GM23248 (cell line): ENCODE measurements at places on chromosomes 4 and X.
A peak's percentile ranks its signal among the peaks of the same experiment; 100 is the strongest.

GRCh38 chr4:169249214-169249973 is 21.4 kb downstream of the SH3RF1 start:
- peak; percentile 68 for DNase-seq
- H3K27ac ChIP-seq = peak overlapping the region; percentile 22; the same call in 1 of the 2 replicates
- peaks cover 73% of the 10 kb centered on the region for H3K4me1 ChIP-seq
- no peak overlapping the region for H3K4me3 ChIP-seq
- H3K36me3 ChIP-seq = peaks cover 15% of the 10 kb centered on the region; the same call in 1 of the 2 replicates
- no peaks in the 10 kb centered on the region for H3K27me3 ChIP-seq

GRCh38 chrX:151402719-151403390 is 5.8 kb downstream of the VMA21 start:
- H3K4me3 ChIP-seq = no peak overlapping the region
- peaks cover 13% of the 10 kb centered on the region for H3K4me1 ChIP-seq
- H3K36me3 ChIP-seq = no peaks in the 10 kb centered on the region
- H3K27me3 ChIP-seq = no peaks in the 10 kb centered on the region
- no peak for DNase-seq

GRCh38 chr4:138188406-138189084 is 53.6 kb downstream of the SLC7A11 start:
- H3K27ac ChIP-seq = 0 out of 2 replicates have a peak overlapping the region, but pooled peaks have one; percentile 24
- no peaks in the 10 kb centered on the region for H3K27me3 ChIP-seq
- H3K4me3 ChIP-seq = no peak overlapping the region
- H3K4me1 ChIP-seq = peaks cover 9% of the 10 kb centered on the region
- DNase-seq = peak; percentile 53

- no peaks in the 10 kb centered on the region for H3K36me3 ChIP-seq
- peaks cover 50% of the 10 kb centered on the region for H3K4me1 ChIP-seq
- DNase-seq = no peak
- H3K27ac ChIP-seq = no peak overlapping the region
- H3K4me3 ChIP-seq = no peak overlapping the region
These were observed 171.1 kb downstream of the PDGFC start for GRCh38 chr4:156800463-156800862.

GRCh38 chr4:1673671-1674070 is 10.4 kb downstream of the FAM53A start:
- no peak for DNase-seq
- no peak overlapping the region for H3K4me3 ChIP-seq
- no peaks in the 10 kb centered on the region for H3K36me3 ChIP-seq
- no peaks in the 10 kb centered on the region for H3K4me1 ChIP-seq

- peaks cover 3% of the 10 kb centered on the region; the same call in 1 of the 2 replicates for H3K4me1 ChIP-seq
- no peak overlapping the region for H3K4me3 ChIP-seq
- DNase-seq = peak; percentile 57
- H3K27ac ChIP-seq = no peak overlapping the region
- no peaks in the 10 kb centered on the region for H3K36me3 ChIP-seq
These were observed 444.2 kb downstream of the IDS start for GRCh38 chrX:149060921-149061320.

GRCh38 chr4:88841635-88842034 is 144.0 kb upstream of the NAP1L5 start:
- peak; percentile 44 for DNase-seq
- H3K27me3 ChIP-seq = no peaks in the 10 kb centered on the region
- H3K27ac ChIP-seq = no peak overlapping the region
- H3K36me3 ChIP-seq = no peaks in the 10 kb centered on the region
- H3K4me3 ChIP-seq = no peak overlapping the region

DNA sequence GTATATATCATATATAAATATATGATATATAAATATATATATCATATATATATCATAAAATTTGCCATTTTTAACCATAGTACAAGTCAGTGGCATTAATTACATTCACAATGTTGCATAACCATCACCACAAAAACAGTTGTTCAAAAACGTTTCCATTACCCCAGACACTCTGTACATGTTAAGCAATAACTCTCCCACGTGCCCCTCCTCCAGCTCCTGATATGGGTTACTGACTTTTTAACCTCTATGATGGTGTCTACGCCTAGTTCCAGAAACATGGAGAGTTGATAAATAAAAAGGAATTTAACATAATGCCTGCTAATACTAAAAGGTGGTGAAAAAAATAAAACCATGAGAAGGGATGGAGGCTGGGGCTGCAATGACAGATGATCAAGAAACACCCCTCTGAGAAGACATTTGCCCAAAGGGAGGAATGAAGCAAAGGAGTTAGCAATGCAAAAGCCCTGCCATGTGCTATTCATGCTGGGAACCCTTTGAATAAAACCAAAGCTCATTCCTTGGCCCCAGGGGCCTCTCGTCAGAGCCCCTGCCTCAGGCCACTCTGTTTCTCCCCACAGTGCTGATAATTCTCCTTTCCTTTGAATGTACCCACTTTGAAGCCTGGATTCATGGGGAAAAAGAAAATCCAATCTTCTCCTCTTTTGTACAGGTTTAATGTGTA is 144.3 kb downstream of the NWD2 start:
- no peaks in the 10 kb centered on the region for H3K36me3 ChIP-seq
- DNase-seq = no peak
- no peaks in the 10 kb centered on the region; the same call in 1 of the 2 replicates for H3K27me3 ChIP-seq
- no peaks in the 10 kb centered on the region for H3K4me1 ChIP-seq
- H3K27ac ChIP-seq = no peak overlapping the region

DNA sequence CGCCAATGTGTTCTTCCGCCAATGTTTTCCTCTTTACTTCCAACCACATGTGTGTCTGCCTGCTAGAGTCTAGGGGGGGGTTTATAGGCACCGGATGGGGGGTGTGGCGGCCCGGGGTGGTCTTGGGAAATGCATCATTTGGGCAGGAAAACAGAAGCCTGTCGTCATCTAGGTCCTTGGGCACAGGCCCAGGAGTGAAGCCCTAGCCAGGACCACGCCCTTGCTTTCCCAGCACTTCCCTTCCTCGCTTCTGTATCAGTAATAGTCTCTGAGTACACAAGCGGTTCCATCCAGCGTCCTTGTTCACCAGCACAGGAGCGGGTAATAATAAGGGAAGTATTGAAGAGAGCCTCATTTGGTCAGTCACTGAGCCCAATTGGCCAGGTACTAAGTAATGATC is 74.5 kb downstream of the QDPR start:
- no peaks in the 10 kb centered on the region for H3K36me3 ChIP-seq
- DNase-seq = no peak
- no peaks in the 10 kb centered on the region for H3K4me1 ChIP-seq
- no peak overlapping the region for H3K4me3 ChIP-seq

DNA sequence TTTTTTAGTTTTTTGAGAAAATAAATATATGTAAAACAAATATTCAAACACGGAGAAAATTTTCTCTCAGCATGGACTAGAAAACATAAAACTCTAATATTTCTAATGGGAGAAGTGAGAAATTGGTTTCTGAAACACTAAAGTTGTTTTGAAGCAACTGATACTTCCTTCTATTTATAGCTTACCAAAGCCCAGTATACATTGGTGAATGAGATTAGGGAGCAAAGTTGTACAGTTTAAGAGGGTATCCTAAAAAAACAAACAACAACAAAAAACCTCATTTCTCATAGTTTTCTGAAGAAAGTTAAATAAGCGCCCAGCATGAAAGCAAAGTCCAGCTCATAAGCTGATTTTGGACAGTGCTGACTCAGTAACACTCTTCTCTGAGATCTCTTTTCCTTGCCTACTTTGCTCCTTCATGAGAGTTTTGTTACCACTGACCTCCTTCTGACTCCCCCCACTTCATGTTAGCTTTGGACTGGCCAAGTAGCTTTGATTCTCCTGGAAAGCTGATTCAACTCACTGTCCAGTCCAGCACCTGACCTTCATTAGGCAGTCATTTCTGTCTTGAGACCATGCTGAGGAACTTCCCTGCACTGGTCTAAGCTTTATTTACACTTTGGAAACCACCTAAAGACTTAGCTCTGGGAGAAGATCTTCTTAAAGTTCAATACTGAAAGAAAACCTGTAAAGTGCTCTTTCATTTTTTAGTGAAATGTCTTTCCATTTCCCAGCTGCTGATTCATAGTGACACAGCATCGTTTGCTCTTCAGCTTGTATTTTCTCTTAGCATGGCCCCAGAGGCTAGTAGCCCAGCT is 21.8 kb upstream of the P2RY10 start:
- H3K4me3 ChIP-seq = no peak overlapping the region
- no peak for DNase-seq
- no peaks in the 10 kb centered on the region for H3K4me1 ChIP-seq
- H3K27me3 ChIP-seq = no peaks in the 10 kb centered on the region
- no peak overlapping the region for H3K27ac ChIP-seq

- H3K4me1 ChIP-seq = peaks cover 4% of the 10 kb centered on the region; the same call in 1 of the 2 replicates
- no peaks in the 10 kb centered on the region for H3K27me3 ChIP-seq
- H3K4me3 ChIP-seq = no peak overlapping the region
- peak; percentile 46 for DNase-seq
These were observed 48.5 kb downstream of the NELFA start for GRCh38 chr4:1960170-1960825.

GRCh38 chrX:8738588-8739189 is 6.8 kb upstream of the ANOS1 start:
- H3K4me3 ChIP-seq = no peak overlapping the region
- no peak overlapping the region for H3K27ac ChIP-seq
- peak; percentile 60 for DNase-seq
- H3K27me3 ChIP-seq = no peaks in the 10 kb centered on the region
- H3K4me1 ChIP-seq = no peaks in the 10 kb centered on the region

DNA sequence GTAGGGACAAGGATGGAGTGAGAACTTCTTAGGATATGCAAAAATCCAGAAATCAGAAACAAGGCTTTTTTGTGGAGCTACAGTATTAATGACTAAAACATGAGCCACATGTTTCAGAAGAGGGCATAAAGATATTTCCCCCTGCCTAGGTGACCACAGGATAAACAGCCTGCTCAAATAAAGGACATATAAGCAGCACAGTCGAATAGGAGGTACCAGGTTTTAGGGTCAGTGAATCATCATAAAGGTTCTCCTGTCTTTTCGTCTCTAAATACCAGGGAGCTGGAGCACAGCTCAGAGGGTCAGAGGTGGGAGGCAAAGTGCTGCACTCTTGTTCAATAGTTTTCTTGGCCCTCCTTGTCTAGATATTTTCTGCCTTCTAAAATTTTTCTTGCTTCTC is 211.9 kb upstream of the HS3ST1 start:
- no peak for DNase-seq
- no peaks in the 10 kb centered on the region for H3K36me3 ChIP-seq
- no peak overlapping the region for H3K4me3 ChIP-seq
- H3K27ac ChIP-seq = no peak overlapping the region
- no peaks in the 10 kb centered on the region for H3K4me1 ChIP-seq

GRCh38 chrX:23515028-23515427 is 152.3 kb upstream of the PRDX4 start:
- H3K36me3 ChIP-seq = no peaks in the 10 kb centered on the region
- no peak for DNase-seq
- H3K27me3 ChIP-seq = no peaks in the 10 kb centered on the region

DNA sequence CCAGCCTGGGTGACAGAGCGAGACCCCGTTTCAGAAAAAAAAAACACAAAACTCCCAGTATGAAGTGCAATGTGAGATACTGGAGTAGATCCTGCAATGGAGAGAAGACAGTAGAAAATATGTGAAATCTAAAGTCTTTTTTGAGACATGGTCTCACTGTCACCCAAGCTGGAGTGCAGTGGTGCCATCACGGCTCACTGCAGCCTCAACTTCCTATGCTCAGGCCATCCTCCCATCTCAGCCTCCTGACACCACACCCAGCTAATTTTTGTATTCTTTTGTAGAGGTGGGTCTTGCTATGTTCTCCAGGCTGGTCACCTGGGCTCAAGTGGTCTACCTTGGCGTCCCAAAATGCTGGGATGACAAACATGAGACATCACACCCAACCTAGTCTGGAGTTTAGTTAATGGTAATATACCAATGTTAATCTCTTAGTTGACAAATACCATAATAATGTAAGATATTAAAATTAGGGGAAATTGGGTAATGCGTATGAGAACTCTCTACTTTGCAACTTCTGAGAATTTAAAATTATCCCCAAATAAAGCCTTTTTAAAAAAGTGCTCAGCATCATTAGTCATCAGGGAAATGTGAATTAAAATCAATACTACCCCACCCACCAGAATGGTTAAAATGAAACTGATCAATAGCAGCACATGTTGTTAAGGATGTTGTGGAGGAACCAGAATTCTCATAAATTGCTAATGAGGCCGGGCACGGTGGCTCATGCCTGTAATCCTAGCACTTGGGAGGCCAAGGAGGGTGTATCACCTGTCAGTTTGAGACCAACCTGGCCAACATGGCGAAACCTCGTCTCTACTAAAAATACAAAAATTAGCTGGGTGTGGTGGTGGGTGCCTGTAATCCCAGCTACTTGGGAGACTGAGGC is 15.0 kb downstream of the RBMX start:
- no peaks in the 10 kb centered on the region for H3K27me3 ChIP-seq

- H3K36me3 ChIP-seq = no peaks in the 10 kb centered on the region
- H3K4me3 ChIP-seq = no peak overlapping the region
- no peaks in the 10 kb centered on the region for H3K27me3 ChIP-seq
These were observed 32.4 kb downstream of the SPANXN4 start for GRCh38 chrX:143058120-143058519.

- no peak overlapping the region for H3K27ac ChIP-seq
- no peak for DNase-seq
- no peaks in the 10 kb centered on the region for H3K36me3 ChIP-seq
- H3K4me1 ChIP-seq = peaks cover 11% of the 10 kb centered on the region
- H3K4me3 ChIP-seq = no peak overlapping the region
- no peaks in the 10 kb centered on the region for H3K27me3 ChIP-seq
These were observed 59.5 kb downstream of the HTRA3 start for GRCh38 chr4:8328866-8329559.

- no peaks in the 10 kb centered on the region for H3K4me1 ChIP-seq
- H3K36me3 ChIP-seq = no peaks in the 10 kb centered on the region
- H3K4me3 ChIP-seq = no peak overlapping the region
These were observed 36.1 kb upstream of the KLHL13 start for GRCh38 chrX:118152721-118153120.

- no peaks in the 10 kb centered on the region for H3K36me3 ChIP-seq
- no peaks in the 10 kb centered on the region for H3K27me3 ChIP-seq
- no peak overlapping the region for H3K27ac ChIP-seq
- DNase-seq = peak; percentile 39
- no peaks in the 10 kb centered on the region for H3K4me1 ChIP-seq
These were observed 694 bp downstream of the OCRL start for GRCh38 chrX:129540722-129541184.

DNA sequence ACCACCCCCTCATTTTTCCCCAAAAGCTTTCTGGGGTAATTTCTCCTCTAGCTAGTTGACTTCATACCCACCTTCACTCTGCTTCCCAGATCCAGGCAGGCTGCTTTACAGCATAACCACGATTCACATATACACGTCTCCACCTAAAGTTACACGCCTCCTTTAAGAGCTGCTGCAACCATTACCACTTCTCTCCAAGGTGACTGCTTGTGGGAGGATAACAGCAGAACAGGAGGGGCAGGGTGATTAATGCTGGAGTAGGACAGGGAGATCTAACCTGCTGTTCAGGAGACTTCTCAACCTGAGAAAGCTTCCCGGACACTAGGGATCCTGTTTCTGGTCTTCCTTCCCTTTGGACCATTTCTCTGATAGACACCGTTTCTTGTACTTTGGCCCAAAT is 77.4 kb downstream of the MGST2 start:
- H3K27ac ChIP-seq = no peak overlapping the region
- H3K36me3 ChIP-seq = no peaks in the 10 kb centered on the region
- no peak overlapping the region for H3K4me3 ChIP-seq

GRCh38 chr4:43163101-43163792 is 270.7 kb downstream of the GRXCR1 start:
- H3K27me3 ChIP-seq = no peaks in the 10 kb centered on the region
- no peak for DNase-seq
- H3K36me3 ChIP-seq = no peaks in the 10 kb centered on the region
- no peaks in the 10 kb centered on the region for H3K4me1 ChIP-seq

- peak; percentile 37 for DNase-seq
- peak overlapping the region; percentile 48; the same call in 1 of the 2 replicates for H3K27ac ChIP-seq
These were observed 899 bp downstream of the LYAR start for GRCh38 chr4:4289055-4289454.

- no peak for DNase-seq
- H3K27me3 ChIP-seq = no peaks in the 10 kb centered on the region
- no peak overlapping the region for H3K27ac ChIP-seq
- no peaks in the 10 kb centered on the region for H3K36me3 ChIP-seq
These were observed 495.6 kb downstream of the BCOR start for GRCh38 chrX:39602195-39602594.
